Psoas muscle (tissue), 8 donors: ENCODE measurements at places on chromosomes 5 and 9.

GRCh38 chr5:86665984-86666760 lies 48.4 kb downstream of the COX7C start:
- H3K36me3 ChIP-seq: no peaks in the 10 kb centered on the region

DNA sequence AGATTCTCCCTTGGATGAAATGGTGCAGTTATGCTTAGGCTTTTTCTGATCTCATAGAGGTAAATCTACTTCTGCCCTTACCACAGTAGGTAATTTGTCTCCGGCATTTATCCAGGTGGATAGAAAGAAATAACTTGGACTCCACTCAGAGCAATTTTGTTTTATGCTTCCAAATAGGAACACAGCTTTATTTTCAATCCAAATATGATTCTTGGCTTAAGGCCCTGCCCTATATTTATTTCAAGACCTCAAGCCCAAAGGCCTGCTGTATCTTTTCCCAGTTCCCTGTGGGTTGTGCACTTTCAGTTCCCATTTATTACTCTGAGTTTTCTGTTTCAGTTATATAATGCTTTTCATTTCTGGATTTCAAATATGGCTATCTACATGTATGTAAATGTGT lies 274.2 kb upstream of the SMC2 start:
- H3K27ac ChIP-seq: no peak overlapping the region
- H3K4me1 ChIP-seq: no peaks in the 10 kb centered on the region
- no peak overlapping the region for H3K4me3 ChIP-seq

DNA sequence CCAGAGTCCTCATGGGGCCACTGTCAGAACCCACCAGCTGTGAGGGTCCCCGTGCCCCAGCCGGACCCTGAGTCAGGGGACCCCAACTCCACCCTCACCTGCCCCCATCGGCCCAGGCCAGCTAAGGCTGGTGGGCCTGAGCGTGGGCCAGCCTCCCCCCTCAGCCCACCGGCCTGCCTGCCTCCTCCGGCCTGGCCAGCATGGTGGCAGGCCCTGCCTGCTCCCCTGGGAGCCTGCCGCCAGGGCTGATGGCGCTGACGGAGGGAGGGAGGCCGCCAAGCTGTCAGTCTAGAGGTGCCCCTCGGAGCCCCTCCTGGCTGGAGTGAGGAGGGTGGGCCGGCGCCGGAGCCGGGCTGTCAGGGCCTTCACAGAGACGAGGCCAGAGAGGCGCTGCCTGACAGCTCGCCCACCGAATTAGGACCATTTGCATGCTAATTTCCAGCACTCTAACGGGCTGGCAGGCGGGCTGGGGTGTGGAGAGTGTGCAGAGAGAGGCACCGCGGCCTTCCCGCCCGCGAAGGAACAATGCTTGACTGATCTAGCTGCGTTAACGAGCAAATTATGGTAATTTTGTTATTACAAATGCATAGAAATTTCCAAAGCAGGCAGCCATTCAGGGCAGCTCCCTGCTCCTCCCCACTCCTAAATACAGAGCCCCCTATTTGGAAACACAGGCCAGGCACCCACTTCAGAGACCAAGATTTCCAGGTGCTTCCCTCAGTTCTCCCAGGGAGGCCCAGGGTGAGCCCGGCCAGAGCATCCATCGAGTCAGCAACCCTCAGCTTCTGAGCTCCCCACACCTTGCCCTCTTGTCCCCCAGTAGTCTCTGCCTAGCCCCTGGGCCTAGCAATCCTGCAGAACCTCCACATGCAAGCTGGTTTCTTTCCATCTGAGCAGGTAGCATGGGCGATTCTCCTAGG lies 169.3 kb downstream of the PAX5 start:
- no peaks in the 10 kb centered on the region for H3K4me1 ChIP-seq
- no peaks in the 10 kb centered on the region for H3K27me3 ChIP-seq
- no peaks in the 10 kb centered on the region for H3K36me3 ChIP-seq
- no peak for DNase-seq
- no peak overlapping the region for H3K27ac ChIP-seq
- H3K4me3 ChIP-seq: no peak overlapping the region

DNA sequence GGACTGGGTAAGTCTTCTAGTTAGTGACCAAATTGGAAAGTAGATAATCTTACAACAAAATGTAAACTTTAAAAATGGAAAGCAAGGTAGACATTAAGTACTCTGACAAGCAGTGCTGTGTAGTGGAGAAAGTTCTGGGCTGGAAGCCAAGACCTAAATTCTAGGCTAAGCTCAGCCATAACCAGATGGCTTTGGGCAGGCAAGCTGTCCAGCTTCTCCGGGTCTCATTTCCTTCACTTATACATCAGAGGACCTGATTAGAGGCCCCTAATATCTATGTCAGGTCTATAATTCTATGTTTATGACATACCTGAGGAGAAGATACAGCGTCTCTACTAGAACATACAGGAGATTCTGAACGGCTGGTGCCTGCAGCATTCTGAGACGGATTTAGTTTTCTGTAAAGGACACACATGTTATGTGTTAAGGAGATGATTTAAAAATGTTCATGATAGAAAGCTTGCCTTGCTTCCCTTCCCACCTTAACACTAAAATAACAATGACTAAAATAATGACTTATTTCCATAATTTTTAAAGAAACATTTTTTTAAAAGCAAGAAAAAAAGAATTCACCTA lies 61.2 kb downstream of the ELL2 start:
- peaks cover 9% of the 10 kb centered on the region for H3K36me3 ChIP-seq
- peak overlapping the region; percentile 3 for H3K27ac ChIP-seq
- no peak overlapping the region for H3K4me3 ChIP-seq
- DNase-seq: no peak
- H3K4me1 ChIP-seq: peaks cover 17% of the 10 kb centered on the region

- no peak for DNase-seq
- no peaks in the 10 kb centered on the region for H3K27me3 ChIP-seq
- H3K36me3 ChIP-seq: no peaks in the 10 kb centered on the region
- H3K27ac ChIP-seq: no peak overlapping the region
Measured at GRCh38 chr9:128627127-128627715, 29.4 kb downstream of the DYNC2I2 start.

GRCh38 chr5:141094481-141095262 lies at the start of gene PCDHB2:
TSS of gene PCDHB2 (plus strand) at chr5:141094615. CDS start at chr5:141094791, 176 bp downstream.
- H3K27me3 ChIP-seq: peaks cover 11% of the 10 kb centered on the region
- H3K4me3 ChIP-seq: peak within 1 kb of the TSS; percentile 55
- no peaks in the 10 kb centered on the region for H3K36me3 ChIP-seq
- no peaks in the 10 kb centered on the region for H3K4me1 ChIP-seq
- peak; percentile 53 for DNase-seq

DNA sequence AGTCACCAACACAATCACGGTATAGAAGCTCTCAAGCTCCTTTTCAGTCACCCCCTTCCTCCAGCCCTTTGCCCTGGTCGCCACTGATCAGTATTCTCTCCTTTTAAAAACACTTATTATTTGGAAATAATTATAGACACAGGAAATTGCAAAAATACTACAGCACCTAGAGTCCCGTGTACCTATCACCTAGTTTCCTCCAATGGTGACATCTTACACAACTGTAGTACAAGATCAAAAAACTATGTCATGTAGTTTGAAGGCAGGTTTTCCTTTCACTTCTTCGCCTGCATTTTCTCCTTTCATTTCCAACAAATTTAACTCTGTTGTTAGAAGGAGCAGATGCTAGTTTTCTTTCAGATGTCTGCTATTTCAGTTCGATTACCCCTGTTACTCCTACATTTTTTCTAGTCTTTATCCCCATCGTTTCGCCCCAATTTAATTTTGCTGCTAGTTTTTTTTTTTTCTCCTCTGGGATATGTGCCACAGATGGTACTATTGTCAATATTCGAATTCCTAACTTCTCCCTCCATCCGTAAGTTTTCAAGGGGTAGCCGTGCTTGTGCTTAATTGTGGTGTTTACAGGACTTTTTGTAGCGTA lies 612 bp upstream of the ATG10 start:
- H3K27me3 ChIP-seq: no peaks in the 10 kb centered on the region
- H3K4me3 ChIP-seq: peak overlapping the region; percentile 80
- H3K27ac ChIP-seq: peak overlapping the region; percentile 97
- H3K36me3 ChIP-seq: peaks cover under 1% of the 10 kb centered on the region

DNA sequence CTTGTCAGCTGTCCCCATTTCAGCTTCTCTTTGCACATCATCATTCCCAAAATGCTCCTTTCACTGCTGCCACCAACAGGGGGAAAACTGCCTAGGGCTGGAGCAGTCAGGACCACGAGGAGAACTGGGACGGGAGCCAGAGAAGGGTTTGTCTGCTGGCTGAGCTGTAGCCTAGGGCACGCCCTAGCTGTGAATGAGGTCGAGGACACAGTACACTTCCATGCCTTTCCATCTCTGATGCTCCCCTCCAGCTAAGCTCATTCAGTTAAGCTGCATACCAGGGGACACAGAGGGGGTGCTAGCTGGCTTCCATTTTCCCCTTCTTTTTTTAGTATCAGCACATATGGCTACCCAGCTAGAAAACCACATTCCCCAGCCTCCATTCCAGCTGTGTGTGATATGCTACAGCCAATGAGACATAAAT lies 64.7 kb downstream of the STK10 start:
- H3K27me3 ChIP-seq: no peaks in the 10 kb centered on the region
- no peak overlapping the region for H3K27ac ChIP-seq
- H3K4me3 ChIP-seq: no peak overlapping the region
- peak; percentile 74 for DNase-seq

DNA sequence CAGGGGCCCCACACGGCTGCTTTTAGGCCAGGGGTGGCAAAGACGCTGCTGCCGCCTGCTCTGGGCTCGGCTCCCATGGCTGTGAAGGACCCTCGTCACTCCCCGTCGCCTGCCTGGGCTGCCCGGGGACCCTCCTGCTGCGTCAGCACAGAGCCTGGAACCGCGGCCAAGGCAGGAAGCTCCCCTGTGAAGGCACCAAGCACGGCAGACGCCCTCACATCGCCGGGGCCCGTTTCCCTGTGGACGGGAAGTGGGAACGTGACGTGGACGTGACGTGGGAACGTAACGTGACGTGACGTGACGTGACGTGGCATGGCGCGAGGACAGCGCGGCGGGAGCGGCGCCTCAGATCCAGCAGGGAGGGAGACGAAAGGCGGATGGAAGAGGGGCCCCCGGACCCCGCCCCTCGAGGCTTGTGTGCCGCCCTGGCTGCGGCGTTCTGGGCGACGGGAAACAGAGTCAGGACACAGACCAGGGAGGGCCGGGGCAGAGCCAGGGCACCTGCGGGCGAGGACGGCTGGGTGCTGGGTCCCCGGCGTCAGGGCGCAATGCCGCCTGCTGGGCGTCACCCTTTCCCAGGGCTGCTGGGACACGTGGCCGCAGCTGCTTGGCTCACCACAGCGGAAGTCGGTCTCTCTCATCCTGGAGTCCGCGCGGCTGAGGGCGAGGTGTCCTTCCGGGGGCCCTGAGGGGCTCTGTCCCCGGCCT lies 53.1 kb downstream of the MRPL36 start:
- H3K4me1 ChIP-seq: no peaks in the 10 kb centered on the region
- no peak overlapping the region for H3K27ac ChIP-seq
- H3K27me3 ChIP-seq: no peaks in the 10 kb centered on the region
- no peaks in the 10 kb centered on the region for H3K36me3 ChIP-seq
- no peak overlapping the region for H3K4me3 ChIP-seq

DNA sequence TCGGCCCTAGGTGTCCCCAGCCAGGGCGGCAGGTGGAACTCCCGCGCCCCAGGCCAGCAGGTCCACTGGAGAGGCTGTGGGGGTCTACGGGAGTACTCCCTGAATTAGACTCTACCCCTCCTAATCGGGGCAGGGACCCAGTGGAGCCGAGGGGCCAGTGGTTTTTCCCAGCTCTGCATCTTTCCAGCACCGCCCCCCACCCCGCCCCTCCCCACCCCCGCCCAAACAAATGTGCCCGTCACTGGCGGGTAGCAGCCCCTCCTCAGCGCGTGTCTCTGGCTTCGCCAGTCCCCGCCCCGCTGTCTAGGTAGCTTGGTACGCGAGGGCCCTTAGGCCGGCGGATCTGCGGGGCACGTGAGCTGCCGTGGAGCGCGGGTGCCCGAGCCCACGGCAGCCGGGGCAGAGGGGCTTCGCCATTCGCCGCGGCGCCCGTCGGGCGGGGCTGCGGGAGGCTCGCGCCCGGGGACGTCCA lies 7.0 kb downstream of the UNC5A start:
- no peaks in the 10 kb centered on the region for H3K36me3 ChIP-seq
- peak overlapping the region; percentile 46 for H3K4me3 ChIP-seq
- H3K27me3 ChIP-seq: no peaks in the 10 kb centered on the region
- no peak overlapping the region for H3K27ac ChIP-seq
- no peak for DNase-seq
- no peaks in the 10 kb centered on the region for H3K4me1 ChIP-seq

DNA sequence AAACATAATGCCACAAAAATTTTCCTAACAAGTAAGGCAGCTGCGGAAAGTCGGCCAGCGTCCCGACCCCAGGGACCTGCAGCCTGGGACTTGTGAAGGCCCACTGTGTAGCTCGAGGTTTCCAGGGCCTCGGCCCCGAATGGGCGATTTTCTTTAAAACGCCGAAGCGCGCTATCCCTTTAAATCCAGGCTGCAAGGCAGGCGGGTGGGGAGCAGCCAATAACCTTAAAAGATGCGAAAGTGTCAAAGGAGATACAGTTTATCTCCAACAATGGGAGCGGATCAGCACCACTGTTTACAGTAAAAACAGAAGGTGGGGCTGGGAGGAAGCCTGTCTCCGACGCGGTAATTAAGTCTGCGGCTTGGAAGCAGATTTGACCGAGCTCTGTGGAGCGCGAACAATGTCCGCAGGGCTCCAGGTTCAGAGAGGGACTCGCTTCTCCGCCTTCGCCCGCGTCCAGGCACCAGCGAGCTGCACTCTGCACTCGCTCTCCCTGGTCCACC lies 1.7 kb upstream of the ZSWIM6 start:
- peaks cover 18% of the 10 kb centered on the region for H3K4me1 ChIP-seq
- no peaks in the 10 kb centered on the region for H3K36me3 ChIP-seq
- peak; percentile 24 for DNase-seq
- peak overlapping the region; percentile 83 for H3K27ac ChIP-seq
- no peaks in the 10 kb centered on the region for H3K27me3 ChIP-seq

GRCh38 chr5:124040799-124041198 lies 528.8 kb downstream of the CSNK1G3 start:
- no peaks in the 10 kb centered on the region for H3K27me3 ChIP-seq
- H3K4me3 ChIP-seq: no peak overlapping the region
- H3K27ac ChIP-seq: no peak overlapping the region

DNA sequence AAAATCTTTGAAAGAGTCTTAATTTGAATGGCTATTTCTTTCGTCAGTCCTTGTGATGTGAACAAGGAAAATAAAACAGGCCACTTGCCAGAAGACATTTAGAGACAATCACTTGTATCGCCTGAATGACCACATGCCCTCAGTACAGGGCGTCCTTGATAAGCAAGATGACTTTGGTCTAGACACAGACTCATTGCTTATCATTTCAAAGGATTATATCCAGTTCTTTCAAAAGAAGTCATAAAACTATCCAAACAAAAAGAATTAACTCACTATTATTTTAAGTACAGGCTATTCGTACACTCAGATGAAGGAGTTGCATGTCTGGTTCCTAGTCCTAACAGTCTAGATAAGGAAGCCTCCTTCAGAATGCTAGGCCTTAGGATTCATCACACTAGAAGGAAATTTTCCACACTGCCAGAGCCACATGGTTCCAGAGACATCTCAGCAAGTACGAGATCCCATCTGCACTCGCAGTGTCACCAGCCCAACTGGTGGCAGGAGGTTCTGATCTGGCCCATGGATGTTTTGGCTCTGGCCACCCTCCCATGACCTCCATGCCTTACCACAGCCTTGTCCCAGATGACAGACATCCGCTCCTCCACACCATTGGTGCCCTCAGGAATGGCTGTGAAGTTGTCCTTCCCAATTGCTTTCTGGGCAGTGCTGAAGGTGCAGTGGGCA lies 109.6 kb downstream of the DPYSL3 start:
- H3K4me3 ChIP-seq: no peak overlapping the region
- H3K36me3 ChIP-seq: no peaks in the 10 kb centered on the region
- DNase-seq: no peak
- H3K4me1 ChIP-seq: peaks cover 17% of the 10 kb centered on the region
- H3K27ac ChIP-seq: no peak overlapping the region

GRCh38 chr9:2053883-2054845 lies 39.0 kb downstream of the SMARCA2 start:
- H3K27ac ChIP-seq: no peak overlapping the region
- H3K27me3 ChIP-seq: no peaks in the 10 kb centered on the region
- no peak overlapping the region for H3K4me3 ChIP-seq
- no peaks in the 10 kb centered on the region for H3K36me3 ChIP-seq
- no peak for DNase-seq
